Omental fat pad (tissue), 4 donors: ENCODE measurements at places on chromosomes 16 and 17.
A peak's percentile ranks its signal among the peaks of the same experiment; 100 is the strongest.

DNA sequence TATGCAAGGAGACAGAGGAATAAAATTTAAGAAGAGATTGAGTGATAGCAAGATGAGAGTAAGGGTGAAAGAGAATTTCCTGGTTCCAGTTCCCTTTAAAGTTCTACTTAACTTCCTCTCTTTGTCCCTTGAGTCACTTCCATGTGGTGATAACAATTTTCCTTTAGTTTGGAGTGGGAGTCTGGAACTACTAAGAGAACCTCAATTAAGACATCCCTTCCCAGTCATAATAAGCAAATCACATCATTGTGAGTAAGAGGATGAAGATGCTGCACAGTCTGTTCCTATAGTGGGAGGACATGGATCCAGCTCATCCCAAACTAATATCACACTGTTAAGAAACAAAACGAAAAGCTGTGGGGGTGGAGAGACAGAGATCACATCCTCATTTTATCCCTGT is 24.4 kb downstream of the TBX21 start:
- no peak for DNase-seq

- DNase-seq = no peak
Observed at GRCh38 chr17:63275318-63275970, 170.7 kb downstream of the CYB561 start.

DNA sequence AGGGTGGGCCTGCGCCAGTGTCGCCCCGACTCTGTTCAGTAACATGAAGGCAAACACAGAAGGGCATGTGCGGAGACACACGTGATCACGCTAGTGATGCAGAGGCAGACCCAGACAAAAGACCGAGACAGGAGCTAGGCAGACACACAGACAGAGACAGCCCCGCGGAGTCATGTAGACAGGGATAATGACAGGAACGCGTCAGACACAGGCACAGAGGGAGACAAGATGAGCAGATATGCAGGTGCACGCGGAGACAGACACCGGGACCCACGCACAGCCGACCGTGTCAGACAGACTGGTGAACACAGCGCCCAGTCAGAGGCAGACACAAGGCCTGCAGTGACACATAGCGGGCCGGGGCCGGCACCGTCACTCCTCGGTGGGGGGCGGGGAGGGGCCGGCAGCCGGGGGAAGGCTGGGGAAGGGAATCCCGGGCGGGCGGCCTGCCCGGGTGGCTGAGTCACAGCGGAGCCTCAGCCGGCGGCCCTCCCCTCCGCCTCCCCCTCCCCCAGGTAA is 7.4 kb downstream of the KDM6B start:
- DNase-seq = peak; percentile 88

GRCh38 chr16:23196539-23196938 is 14.0 kb downstream of the SCNN1G start:
- no peak for DNase-seq

DNA sequence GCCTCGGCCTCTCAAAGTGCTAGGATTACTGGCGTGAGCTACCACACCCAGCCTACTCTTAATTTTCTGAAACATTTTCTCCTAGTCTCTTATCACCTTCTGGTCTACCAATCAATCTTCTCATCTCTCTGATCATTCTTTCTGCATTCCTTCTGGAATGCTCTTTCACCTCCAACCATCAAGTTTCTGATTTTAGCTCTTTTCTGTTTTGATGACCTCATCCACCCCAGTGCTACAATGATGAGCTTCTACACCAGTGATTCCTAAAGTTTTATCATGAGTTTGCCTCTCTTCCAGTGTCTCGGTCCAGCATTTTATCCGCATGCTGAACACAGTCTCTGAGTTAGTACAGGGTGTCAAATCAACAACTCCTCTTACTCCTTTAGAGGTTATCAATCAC is 31.5 kb downstream of the NME2 start:
- no peak for DNase-seq

- no peak for DNase-seq
Observed at GRCh38 chr17:30347488-30347887, 13.6 kb upstream of the TMIGD1 start.

DNA sequence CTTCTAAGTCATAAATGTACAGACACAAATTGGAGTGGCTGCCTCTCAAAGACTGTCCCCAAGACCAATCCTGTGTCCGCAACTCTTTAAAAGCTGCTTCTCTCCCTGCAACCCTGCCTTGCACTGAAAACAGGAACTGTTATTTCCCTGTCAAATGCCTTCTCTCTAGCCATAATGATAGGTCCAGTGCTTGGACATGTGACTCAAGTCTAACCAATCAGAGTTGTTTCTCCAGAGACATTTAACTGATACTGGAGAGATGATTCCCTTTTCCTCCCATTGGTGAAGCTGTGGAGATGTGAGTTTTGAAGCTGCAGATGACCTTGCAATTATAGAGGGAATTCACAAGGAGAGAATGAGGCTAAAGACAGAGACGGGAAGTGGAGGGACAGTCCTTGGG is 253.3 kb upstream of the CDH5 start:
- no peak for DNase-seq

GRCh38 chr16:85158743-85159178 is 46.5 kb upstream of the CIBAR2 start:
- DNase-seq = no peak

GRCh38 chr17:81186203-81186602 is 20.2 kb upstream of the AATK start:
- DNase-seq = no peak

GRCh38 chr17:62855156-62855555 is 47.0 kb upstream of the MARCHF10 start:
- DNase-seq = no peak

DNA sequence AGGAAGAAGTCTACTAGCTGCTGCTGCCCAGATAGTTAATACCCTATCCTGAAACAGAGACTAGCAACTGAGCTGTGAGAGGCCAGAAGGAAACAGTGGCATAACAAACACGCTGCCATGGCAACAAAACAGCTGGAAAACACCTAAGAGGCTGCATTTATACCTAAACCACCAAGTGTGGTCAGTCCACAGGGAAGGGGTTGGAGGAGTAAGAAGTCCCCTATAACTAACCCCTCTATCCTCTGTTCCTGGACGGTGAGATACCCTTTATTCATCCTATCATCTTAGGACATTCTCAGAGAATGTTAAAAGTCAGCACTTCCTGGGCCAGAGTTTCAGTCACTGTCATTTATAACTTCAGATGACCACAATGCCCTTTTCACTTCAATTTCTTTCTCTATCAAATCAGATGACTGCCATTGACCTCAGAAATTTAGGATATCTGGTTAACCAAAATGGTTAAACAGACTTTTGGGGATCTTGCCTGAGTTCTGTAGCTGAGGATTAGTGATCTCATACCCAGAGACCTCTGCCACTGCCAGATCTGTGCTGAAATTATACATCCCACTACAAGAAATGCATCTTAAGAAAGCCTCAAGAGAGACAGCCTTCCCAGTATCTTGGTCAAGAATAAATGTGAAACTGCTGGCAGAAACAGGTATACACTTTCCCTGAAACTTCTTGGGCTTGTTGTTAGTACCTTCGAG is 36.2 kb downstream of the STH start:
- DNase-seq = no peak

DNA sequence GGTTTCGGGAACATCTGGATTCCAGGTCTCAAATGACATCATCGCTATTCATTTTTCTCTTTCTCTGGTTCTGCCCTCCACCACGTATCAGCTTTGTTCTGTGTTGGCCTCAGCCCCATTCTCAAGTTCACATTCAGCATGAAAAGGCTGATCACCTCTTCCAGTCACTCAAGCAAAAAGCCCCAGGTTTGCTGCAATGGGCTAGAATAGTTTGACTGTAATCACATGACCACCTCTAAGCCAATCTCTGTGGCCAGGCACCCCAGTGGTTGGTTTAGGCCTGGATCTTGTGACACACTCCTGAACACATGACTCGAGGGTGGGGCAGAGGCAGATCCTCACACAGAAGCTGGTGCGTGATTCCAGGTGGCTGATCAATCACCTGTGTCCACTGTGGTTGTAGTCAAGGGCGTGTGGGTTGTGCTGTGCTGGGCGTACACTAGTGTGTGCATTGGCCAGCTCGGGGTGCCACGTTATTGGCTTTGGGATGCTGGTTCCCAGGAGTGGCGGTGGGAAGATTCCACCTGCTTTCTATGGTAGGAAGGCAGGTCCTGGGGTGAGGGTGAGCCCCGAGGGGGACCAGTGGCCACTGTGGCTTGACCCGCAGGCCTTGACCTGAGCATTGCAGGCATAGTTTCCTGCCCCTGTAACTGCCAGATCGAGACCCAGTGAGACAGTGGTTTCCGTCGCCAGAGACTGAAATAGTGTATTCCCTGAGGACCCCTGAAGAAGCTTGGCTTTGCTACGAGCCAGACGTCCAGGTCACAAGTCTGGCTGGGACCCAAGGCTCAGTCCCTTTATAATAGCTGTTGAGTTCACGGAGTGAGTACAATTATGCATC is 12.0 kb downstream of the EEF2K start:
- DNase-seq = no peak

DNA sequence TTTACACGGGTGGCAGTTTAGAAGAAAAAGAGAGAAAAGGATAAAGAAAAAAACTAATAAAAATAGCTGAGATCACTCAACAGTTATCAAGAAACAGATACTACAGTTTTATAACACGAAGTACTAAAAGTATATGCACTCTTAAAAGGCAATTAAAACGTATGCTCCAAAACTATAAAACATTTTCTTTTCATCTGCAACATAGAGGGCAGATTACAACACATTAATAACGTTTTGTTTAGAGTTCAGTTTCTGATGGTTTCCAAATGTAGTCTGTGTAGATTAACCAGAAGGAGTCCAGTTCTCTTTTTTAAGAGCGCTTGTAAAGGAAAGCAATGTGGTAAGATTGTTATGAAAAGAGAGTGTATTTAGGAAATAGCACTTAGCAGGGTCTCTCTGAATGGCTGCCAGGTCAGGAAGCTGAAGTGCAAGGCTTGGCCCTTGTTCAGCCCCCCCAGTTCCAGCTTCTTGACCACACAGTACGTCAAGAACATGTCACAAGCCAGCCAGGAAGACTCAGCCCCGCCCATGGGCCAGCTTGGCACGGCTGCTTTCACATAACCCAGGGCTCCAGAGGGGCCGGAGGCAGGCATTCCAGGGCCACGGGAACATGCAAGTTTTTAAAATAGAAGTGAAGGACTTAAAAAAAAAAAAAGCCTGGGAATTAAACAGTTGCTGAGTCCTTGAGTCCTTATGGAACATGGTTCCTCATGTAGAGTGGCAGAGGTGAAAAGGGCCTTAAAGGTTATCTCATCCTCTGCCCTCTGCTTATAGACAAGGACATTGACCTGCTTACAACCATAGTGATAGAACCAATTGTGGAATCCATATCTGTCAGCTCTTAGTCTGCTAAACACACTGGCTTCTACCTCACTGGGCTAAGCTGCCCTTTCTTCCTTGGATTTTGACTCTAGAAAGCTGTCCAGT is 147.4 kb upstream of the TBX2 start:
- DNase-seq = peak; percentile 44

- no peak for DNase-seq
Observed at GRCh38 chr16:82361885-82362284, 191.9 kb upstream of the MPHOSPH6 start.

- DNase-seq = no peak
Observed at GRCh38 chr17:82061047-82061925, 4.3 kb downstream of the DUS1L start.

- no peak for DNase-seq
Observed at GRCh38 chr16:84459533-84459894, 44.9 kb downstream of the MEAK7 start.

GRCh38 chr16:77679901-77680300 is 42.4 kb upstream of the NUDT7 start:
- no peak for DNase-seq

GRCh38 chr17:64707050-64707591 is 45.0 kb upstream of the SMURF2 start:
- DNase-seq = peak; percentile 79

DNA sequence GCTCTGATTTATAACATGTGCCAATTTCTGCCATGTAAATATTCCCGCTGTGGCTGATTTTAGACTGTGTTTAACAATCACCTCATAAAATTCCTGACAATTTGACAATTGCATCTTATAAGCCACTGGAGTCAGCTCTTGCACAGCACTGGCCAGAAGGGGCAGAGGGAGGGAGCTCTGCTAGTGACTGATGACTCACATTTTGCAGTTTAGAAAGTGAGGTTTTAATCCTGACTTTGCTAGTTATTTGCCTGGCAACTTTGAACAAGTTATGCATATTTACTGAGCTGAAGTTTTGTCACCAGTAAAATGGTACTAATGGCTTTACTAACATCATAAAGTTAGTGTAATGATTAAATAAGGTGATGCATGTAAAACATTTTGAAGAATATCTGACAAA is 452.3 kb downstream of the CNTNAP4 start:
- no peak for DNase-seq

GRCh38 chr16:12152740-12153139 is 176.2 kb downstream of the SNX29 start:
- no peak for DNase-seq

GRCh38 chr16:24526701-24527495 is 12.5 kb upstream of the RBBP6 start:
- DNase-seq = no peak

GRCh38 chr17:61496174-61496956 is 44.1 kb downstream of the TBX4 start:
- DNase-seq = no peak

GRCh38 chr16:47043970-47044684 is 70.7 kb upstream of the DNAJA2 start:
- no peak for DNase-seq

DNA sequence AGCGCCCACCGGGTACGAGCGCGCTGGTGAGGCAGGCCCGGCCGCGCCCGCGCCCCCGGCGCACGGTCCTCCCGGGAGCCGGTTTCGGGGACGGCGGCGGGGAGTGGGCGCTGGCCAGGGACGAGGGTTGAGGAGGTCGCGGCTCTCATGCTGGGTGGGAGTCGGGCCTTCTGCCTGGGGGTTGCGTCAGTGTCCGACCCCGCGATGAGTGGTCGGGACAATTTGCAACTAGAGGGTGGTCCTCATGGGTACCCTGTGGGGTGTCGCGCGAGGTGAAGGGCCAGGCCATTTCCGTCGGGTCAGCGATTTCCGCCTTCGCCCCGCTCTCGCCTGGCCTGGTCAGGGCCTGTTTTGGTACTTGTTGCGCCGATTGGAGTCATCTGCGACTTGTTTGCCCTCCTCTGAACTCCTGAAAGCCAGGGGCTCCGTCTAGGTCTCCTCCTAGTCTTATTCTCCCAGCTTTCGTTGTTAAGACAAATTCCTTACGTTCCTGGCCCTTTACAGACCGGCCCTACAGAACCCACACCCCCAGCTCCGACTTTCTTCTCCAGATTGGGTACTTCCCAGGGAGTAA is 14.9 kb downstream of the NAA60 start:
- DNase-seq = no peak

GRCh38 chr17:35536664-35537171 is 760 bp downstream of the SLFN12L start:
- no peak for DNase-seq
